GM23338 (cell line): ENCODE measurements at places on chromosomes 12 and 14. TPM values are rescaled to one million over a fixed set of nuclear protein-coding genes. Genes with fewer than 3 reads are reported as not detected.

DNA sequence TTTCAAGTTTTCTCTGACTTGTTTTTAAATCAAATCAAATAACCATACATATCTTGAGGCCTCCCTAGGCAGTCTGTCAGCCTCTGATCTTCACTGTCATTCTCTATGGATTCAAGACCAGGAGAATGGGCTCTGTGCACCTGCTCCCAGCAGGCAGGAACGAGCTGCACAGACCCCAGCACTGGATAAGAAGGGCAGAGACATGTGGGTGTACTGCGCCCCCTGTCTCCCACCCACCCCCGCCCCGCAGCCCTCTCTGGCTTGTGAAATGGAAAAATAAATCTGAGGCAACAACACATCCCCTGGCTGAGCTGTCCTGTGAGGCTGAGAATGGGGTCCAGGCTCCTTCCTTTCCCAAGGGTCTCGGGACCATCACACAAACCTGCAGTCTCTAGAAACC, 26.3 kb downstream of the CLMN start:
- no peak for DNase-seq
- no peaks in the 10 kb centered on the region for H3K27me3 ChIP-seq
- no peak overlapping the region for H3K27ac ChIP-seq
- H3K4me3 ChIP-seq: no peak overlapping the region

- no peaks in the 10 kb centered on the region for H3K27me3 ChIP-seq
- H3K4me3 ChIP-seq: no peak overlapping the region
- H3K4me1 ChIP-seq: no peaks in the 10 kb centered on the region
These were observed 19.4 kb downstream of the RAP1B start for GRCh38 chr12:68630050-68630449.

LALBA gene
- total RNA-seq: not detected in 2 replicates

DNA sequence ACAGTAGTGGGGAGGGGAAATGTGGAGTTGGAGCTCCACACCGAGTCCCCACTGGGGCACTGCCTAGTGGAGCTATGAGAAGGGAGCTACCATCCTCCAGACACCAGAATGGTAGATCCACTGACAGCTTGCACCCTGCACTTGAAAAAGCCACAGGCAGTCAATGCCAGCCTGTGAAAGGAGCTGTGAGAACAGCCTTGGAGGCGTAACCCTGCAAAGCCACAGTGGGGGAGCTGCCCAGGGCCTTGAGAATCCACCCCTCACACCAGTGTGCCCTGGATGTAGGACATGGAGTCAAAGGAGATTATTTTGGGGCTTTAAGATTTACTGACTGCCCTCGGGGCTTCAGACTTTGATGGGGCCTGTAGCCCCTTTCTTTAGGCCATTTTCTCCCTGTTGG, 12.5 kb downstream of the CTSG start:
- no peak overlapping the region for H3K4me3 ChIP-seq
- no peaks in the 10 kb centered on the region for H3K27me3 ChIP-seq
- no peak overlapping the region for H3K27ac ChIP-seq
- H3K36me3 ChIP-seq: no peaks in the 10 kb centered on the region
- H3K4me1 ChIP-seq: no peaks in the 10 kb centered on the region
- no peak for DNase-seq

MYH6 gene
- total RNA-seq: 0.03 and 0.23 TPM in 2 replicates

- H3K27ac ChIP-seq: no peak overlapping the region
- DNase-seq: no peak
- no peaks in the 10 kb centered on the region for H3K4me1 ChIP-seq
- no peaks in the 10 kb centered on the region for H3K27me3 ChIP-seq
These were observed 162.9 kb downstream of the LRIG3 start for GRCh38 chr12:58757422-58757821.

GRCh38 chr12:26396402-26396801, 201.0 kb downstream of the SSPN start:
- no peak overlapping the region for H3K27ac ChIP-seq
- DNase-seq: no peak
- H3K27me3 ChIP-seq: no peaks in the 10 kb centered on the region
- no peak overlapping the region for H3K4me3 ChIP-seq
- peaks cover 13% of the 10 kb centered on the region for H3K36me3 ChIP-seq
- no peaks in the 10 kb centered on the region for H3K4me1 ChIP-seq

TEX52 gene
- total RNA-seq: not detected in 2 replicates

- H3K4me1 ChIP-seq: no peaks in the 10 kb centered on the region; the same call in 1 of the 2 replicates
- H3K4me3 ChIP-seq: no peak overlapping the region
- H3K27ac ChIP-seq: no peak overlapping the region
- no peaks in the 10 kb centered on the region for H3K36me3 ChIP-seq
- DNase-seq: no peak
- H3K27me3 ChIP-seq: 0 out of 2 replicates have a peak, but pooled peaks cover 5% of the 10 kb centered on the region
These were observed 11.2 kb upstream of the LBHD2 start for GRCh38 chr14:103072595-103073366.

DNA sequence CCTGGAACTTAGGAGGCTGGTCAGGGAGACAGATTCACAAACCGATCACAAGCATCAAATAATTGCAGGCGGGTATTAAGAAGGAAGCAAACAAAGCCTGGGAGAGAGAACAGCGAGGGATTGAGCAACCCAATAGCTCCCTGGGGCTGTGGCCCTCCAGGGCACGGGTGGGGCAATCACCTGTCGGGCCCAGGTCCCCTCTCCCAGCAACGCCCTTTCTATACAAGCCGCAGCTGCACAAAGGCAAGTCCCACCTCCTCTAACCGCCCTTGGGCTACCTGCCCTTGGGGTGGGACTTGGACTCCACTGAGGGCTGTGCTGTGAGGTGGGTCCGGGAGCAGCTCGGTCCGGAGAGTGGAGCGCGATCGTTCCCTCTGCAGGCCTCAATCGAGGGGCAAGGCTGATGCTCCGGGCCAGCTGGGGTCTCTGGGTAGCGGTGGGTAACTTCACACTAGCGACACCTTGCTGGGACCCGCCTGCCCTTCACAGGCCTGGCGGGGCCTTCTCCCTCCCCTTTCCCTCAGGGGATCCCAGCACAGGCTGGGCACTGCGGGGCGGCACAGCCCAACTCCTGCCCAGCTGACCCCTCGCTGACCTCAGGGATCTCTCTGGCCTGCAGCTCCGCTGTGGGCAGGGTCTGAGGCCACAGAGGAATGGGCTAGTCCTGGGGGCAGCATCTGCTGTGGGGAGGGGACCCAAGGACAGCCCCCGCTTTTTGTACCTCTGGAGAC, 8.0 kb downstream of the PHB2 start:
- peak overlapping the region; percentile 91 for H3K27ac ChIP-seq
- H3K4me3 ChIP-seq: peak overlapping the region; percentile 95
- peaks cover 38% of the 10 kb centered on the region for H3K4me1 ChIP-seq
- DNase-seq: peak; percentile 58
- H3K27me3 ChIP-seq: no peaks in the 10 kb centered on the region

- no peak overlapping the region for H3K4me3 ChIP-seq
- no peak for DNase-seq
- H3K27me3 ChIP-seq: no peaks in the 10 kb centered on the region
- peak overlapping the region; percentile 23; the same call in 1 of the 2 replicates for H3K27ac ChIP-seq
These were observed 85.3 kb downstream of the SLC25A47 start for GRCh38 chr14:100408350-100409002.

DNA sequence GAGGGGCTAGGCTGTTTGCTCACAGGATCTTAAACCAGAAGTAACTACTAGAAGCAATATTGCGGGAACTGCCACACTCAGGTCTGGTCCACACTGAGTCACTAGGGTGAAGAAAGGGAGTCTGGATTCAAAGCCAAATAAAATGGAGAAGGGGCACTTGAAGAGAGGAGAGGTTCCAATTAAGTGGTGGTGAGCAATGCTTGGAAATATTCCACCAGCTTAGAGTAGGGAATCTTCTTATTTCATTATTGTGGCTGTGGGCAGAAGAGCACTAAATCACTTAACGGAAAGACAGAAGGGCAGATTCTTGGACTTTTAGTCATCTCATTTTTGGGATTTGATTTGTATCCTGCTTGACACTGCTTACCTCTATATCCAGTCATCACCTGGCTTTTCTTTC, 48.6 kb upstream of the PPP1R12A start:
- H3K27ac ChIP-seq: no peak overlapping the region
- H3K27me3 ChIP-seq: no peaks in the 10 kb centered on the region
- no peaks in the 10 kb centered on the region for H3K4me1 ChIP-seq
- DNase-seq: no peak
- H3K36me3 ChIP-seq: no peaks in the 10 kb centered on the region

NPFF gene
- 0.69 TPM in 1 of 2 replicates, not detected in the other for total RNA-seq

DNA sequence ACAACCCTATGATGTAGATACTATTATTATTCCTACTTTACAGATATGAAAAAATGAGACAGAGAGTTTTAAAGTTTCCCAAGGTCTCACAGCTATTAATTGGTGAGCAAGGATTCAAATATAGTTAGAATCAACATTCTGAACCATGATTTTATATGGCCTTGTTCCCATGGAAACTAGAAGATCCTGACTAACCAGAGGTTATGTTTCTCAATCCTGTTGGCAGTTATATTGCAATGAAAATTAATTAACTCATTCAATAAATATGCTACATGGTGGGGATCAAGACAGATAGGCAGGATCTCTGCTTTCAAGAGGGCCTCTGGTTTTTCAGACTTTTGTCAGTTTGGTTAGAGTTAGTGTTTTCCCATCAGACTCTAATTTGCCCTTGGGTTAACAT, 9.3 kb upstream of the FUT8 start:
- H3K27ac ChIP-seq: no peak overlapping the region
- no peak for DNase-seq
- no peaks in the 10 kb centered on the region for H3K27me3 ChIP-seq
- no peak overlapping the region for H3K4me3 ChIP-seq
- no peaks in the 10 kb centered on the region for H3K36me3 ChIP-seq

- no peak overlapping the region for H3K27ac ChIP-seq
- no peaks in the 10 kb centered on the region for H3K27me3 ChIP-seq
- no peak overlapping the region for H3K4me3 ChIP-seq
- H3K4me1 ChIP-seq: peaks cover 6% of the 10 kb centered on the region; the same call in 1 of the 2 replicates
These were observed 332.1 kb downstream of the NELL2 start for GRCh38 chr12:44544018-44544417.

DNA sequence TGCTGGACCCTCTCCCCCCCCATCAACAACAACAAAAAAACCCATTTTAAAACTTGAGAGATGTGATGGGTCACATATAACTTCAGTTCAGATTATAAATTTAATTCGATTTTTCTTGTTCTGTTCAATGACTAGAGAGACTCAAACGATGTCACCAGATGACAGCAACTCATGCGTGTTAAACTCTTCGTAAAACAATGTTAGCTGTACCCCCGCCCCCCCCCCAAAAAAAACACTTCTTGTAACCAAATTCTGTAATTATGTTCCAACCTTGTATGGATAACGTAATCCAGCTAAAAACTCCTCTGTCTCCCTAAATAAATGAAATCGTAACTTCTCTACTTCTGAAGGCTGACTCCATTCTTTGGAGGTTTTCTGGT, 614 bp upstream of the NACA start:
- peak overlapping the region; percentile 96 for H3K27ac ChIP-seq
- peak overlapping the region; percentile 93 for H3K4me3 ChIP-seq
- peaks cover 27% of the 10 kb centered on the region for H3K36me3 ChIP-seq
- H3K27me3 ChIP-seq: no peaks in the 10 kb centered on the region

FAM90A1 gene
- 0.14 TPM in 1 of 2 replicates, not detected in the other for total RNA-seq

GRCh38 chr12:60930151-60930550, 1330.1 kb upstream of the USP15 start:
- H3K4me1 ChIP-seq: no peaks in the 10 kb centered on the region
- no peak overlapping the region for H3K4me3 ChIP-seq
- no peak for DNase-seq
- H3K27ac ChIP-seq: no peak overlapping the region

GRCh38 chr12:47023953-47024352, 55.5 kb upstream of the PCED1B start:
- H3K4me1 ChIP-seq: no peaks in the 10 kb centered on the region
- no peaks in the 10 kb centered on the region for H3K27me3 ChIP-seq
- DNase-seq: no peak
- H3K27ac ChIP-seq: no peak overlapping the region
- no peaks in the 10 kb centered on the region for H3K36me3 ChIP-seq
- H3K4me3 ChIP-seq: no peak overlapping the region

- no peak overlapping the region for H3K27ac ChIP-seq
- no peak overlapping the region for H3K4me3 ChIP-seq
- no peaks in the 10 kb centered on the region for H3K27me3 ChIP-seq
- no peaks in the 10 kb centered on the region for H3K4me1 ChIP-seq
- H3K36me3 ChIP-seq: peaks cover 37% of the 10 kb centered on the region
These were observed 90.9 kb downstream of the ACTN1 start for GRCh38 chr14:68888025-68888850.

GRCh38 chr14:92456215-92457015, 57.2 kb upstream of the RIN3 start:
- H3K4me3 ChIP-seq: no peak overlapping the region
- H3K4me1 ChIP-seq: no peaks in the 10 kb centered on the region
- H3K36me3 ChIP-seq: no peaks in the 10 kb centered on the region
- H3K27me3 ChIP-seq: no peaks in the 10 kb centered on the region
- no peak overlapping the region for H3K27ac ChIP-seq

CLEC12A gene
- not detected in 2 replicates for total RNA-seq

DNA sequence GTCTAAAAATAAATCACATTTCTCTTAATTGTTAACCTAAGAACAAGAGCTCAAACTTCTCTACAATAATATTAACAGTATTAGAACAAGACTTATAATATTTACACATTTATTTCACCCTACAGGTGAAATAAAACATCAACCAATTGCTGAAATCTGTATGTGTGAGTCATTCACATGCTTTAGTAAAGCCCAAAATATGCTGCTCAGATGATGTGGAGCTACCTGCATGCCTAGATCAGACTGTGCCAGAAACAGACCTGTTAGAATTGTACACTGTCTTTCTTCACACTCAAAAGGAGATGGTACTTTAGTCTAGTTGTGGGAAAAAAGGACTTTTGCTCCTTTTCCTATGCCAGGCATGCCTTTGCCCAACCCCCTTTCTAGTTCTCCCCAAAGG, 54.7 kb downstream of the RPS6KA5 start:
- no peaks in the 10 kb centered on the region for H3K27me3 ChIP-seq
- H3K4me1 ChIP-seq: no peaks in the 10 kb centered on the region
- no peak overlapping the region for H3K27ac ChIP-seq
- no peaks in the 10 kb centered on the region for H3K36me3 ChIP-seq
- DNase-seq: no peak

- H3K27ac ChIP-seq: no peak overlapping the region
- H3K27me3 ChIP-seq: no peaks in the 10 kb centered on the region
- H3K4me3 ChIP-seq: no peak overlapping the region
- H3K36me3 ChIP-seq: no peaks in the 10 kb centered on the region
These were observed 54.7 kb upstream of the OTOGL start for GRCh38 chr12:80044694-80045046.

DNA sequence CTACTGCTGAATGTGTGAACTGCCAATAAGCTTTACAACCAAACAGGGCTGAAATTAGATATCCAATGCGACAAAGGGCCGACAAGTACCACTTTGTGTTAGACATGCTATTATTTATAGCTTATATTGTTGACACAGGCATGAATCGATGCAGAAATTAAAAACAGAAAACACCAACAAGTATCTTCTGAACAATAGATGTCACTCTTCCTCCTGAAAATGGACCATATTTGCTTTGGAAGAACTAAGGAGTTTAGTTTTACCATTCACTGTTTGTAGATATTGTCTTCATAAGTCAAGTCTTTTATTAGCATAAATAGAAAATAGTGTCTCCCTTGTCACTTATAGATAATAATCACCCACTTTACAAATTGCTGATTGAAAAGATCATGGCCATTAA, 86.5 kb downstream of the LRIG3 start:
- H3K36me3 ChIP-seq: no peaks in the 10 kb centered on the region
- no peaks in the 10 kb centered on the region for H3K27me3 ChIP-seq
- DNase-seq: no peak
- H3K27ac ChIP-seq: no peak overlapping the region
